ENCODE measurements at places on chromosomes 6 and 20.

- no peak for DNase-seq
Measured at GRCh38 chr6:25220857-25221256, 58.3 kb upstream of the CARMIL1 start.

- DNase-seq: peak; percentile 27
Measured at GRCh38 chr6:2129182-2129621, 116.2 kb downstream of the GMDS start.

GRCh38 chr6:99334526-99335127 is 14.8 kb downstream of the FAXC start:
- DNase-seq: peak; percentile 42

DNA sequence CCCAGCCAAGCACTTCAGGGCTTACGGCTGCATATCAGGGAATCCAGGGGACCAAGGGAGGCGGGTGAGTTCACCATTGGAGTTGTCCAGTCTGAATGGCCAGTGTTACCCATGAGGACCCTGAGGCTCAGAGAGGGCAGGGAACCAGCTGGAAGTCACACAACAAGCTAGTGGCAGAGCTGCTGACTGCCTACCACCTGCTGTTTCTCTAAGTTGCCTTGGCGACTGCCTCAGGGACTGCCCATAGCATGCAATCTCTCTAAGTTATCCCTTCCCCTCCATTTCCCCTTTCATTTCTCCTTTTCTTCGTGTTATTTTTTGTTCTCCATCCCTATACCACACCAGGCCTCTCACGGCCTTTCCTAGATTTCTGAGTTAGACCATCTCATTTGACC is 71.8 kb upstream of the SIRPA start:
- no peak for DNase-seq

- DNase-seq: no peak
Measured at GRCh38 chr6:139612135-139612465, 237.7 kb upstream of the CITED2 start.

- no peak for DNase-seq
Measured at GRCh38 chr6:9131201-9131600, 695.9 kb upstream of the SLC35B3 start.

DNA sequence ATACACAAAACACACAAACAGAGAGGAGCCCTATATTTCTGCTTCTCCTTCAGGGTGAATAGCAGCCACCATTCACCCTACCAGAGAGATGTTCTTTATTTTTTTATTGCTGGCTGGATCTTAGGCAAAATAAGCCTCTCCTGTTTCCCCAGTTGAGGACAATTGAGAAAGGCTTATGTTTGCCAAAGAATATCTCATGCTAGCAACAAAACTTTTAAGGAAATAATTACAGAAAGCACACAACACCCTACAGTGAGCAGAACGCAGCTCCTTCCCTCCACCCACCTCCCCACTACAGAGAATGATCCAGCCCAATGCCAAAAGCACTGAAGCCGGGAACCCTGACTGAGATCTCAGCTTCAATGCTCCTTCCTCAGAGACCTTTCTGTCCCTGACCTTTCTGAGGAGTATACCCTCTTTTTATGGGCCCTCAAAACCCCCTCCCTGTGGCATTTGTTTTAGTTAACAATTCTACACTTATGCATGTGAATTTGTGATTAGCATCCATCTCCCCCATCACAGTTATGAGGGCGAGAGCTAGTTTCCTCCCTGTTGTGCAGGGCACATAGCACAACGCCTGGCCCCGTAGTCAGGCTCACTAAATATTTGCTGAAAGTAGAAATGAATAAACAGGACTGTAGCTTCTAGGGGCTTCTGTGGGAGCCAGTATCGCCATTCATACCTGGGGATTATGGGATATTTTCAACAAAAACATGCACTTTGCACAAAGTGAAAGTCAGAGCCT is 491.6 kb upstream of the CDH4 start:
- no peak for DNase-seq

DNA sequence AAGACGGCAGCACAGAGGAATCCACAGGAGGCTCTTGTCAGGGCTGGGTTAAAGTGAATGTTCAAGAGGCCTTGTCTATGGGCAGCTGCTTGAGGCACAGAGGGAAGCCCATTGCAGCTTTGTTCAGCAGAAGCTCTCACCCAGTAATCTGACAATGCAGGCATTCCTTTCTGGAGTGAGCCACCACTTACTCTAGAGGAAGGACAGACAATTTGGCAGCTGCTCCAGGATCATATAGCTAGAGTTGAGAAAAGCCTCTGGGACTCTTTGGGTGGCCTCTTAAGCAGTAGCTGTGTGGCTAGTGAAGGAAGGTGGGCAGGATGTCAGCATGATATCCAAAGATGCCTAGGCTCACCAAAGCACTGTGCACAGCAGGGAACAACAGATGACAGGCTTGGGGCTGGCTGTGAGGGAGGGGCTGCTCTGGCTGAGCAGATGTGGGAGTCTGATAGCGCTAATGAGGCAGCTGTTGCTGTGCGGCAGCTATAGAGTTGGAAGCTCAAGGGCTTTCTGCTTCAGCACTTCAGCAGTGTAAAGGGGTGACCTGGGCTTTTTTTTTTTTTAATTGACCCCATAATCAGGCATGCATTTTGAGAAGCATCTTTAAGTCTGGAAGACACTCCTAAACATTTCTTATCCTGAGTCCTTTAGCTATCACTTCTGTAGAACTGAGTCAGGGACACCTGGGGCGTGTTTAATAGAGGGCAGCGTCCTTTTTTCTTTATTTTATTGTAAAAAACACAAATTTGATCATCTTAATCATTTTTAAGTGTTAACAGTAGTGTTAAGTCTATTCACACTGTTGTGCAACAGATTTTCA is 27.2 kb downstream of the CMTR1 start:
- no peak for DNase-seq

- no peak for DNase-seq
Measured at GRCh38 chr20:430091-430999, 22.2 kb downstream of the RBCK1 start.

DNA sequence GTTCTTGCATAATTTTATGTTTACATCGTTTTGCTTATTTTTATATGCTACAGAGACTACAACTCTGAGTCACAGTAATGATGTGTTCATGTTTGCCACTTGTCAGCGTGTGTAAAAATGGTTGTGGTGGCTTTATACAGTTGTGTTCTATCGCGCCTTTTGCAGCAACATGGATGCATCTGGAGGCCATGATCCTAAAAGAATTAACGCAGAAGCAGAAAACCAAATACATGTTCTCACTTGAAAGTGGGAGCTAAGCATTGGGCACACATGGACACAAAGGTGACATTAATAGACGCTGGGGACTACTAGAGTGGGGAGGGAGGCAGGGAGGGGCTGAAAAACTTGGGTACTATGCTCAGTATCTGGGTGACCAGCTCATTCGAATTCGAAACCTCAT is 996 bp upstream of the SEC23B start:
- no peak for DNase-seq

DNA sequence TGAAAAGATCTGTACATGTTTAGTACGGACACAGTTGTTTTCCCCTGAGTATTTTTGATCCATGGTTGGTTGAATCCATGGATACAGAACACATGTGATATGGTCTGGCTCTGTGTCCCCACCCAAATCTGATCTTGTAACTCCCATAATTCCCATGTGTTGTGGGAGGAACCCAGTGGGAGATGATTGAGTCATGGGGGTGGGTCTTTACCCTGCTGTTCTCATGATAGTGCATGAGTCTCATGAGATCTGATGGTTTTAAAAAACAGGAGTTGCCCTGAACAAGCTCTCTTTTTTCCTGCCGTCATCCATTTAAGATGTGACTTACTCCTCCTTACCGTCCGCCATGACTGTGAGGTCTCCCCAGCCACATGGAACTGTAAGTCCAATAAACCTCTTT is 139.2 kb downstream of the CDKAL1 start:
- no peak for DNase-seq

DNA sequence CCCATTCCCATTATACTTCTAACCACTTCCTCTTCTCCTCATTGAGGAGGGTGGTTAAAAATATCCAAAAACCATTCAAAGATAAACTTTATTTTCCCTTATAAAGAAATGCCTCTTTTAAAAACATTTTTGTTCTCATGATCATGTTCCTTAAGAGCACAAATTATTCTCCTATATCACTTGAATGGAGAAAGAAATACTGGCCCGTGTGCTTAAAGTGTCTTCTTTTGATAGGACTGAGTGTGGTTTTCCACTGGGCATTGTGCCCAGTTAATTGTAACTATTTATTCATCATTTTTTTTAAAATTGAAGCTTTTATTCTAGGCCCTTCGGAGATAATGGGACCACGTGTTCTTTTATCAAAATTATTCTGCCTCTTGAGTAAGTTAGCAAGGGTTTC is 871.5 kb downstream of the QKI start:
- no peak for DNase-seq

GRCh38 chr20:44594730-44595129 is 12.4 kb downstream of the PKIG start:
- no peak for DNase-seq

DNA sequence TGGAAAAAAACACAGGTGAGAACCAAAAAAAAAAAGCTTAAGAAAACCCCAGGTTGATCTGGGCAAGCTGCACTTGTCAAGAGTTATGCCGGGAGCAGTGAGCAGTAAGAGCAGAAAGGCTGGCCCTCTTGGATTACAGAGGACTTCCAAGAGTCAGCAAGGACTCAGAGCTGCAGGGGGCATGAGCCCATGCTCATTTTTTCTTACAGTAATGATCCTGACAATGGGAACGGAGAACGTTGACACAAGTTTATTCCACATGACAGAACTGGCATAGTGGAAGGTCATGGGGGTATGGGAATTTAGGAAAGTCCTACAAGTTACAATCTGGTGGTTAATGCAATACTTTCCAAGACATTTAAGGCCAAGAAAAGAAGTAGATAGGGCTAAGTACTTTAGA is 256.6 kb downstream of the GMDS start:
- DNase-seq: no peak

DNA sequence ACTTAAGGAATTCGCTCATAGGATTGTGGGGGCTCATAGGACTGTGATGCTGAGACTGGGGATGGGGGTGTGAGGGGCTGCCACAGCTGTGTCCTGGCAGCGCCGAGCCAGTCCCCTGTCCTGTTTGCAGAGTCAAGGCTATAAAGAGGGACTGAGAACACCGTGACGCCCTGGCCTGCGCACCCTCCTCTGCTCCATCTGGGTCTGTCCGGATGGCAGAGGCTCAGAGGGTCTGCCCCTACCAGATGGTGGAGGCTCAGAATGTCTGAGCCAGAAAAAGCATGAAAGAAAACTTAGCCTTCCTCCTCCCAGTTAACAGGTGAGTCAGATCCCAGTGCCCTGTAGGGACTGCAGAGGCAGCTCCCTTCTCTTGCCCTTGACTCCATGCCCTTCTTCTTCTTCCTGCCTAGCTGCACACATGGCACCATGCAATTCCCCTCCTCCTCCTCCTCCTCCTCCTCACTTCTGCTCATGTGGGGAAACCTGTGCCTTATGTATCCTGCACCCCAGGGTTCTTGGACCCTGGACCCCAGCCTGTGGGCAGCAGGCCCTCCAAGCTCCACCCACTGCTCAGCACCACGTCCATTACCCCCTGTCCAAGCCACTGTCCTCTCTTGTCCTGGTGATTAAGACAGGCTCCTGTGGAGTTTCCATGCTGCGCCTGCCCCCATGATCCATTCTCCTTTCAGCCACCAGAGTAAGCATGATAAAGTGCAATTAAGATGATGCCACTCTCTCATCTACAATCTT is 410.0 kb upstream of the SULF2 start:
- DNase-seq: no peak

GRCh38 chr20:44886266-44886651 is 754 bp downstream of the YWHAB start:
- DNase-seq: no peak

GRCh38 chr20:23832775-23833513 is 6.4 kb upstream of the CST2 start:
- no peak for DNase-seq

All from small intestine (tissue), 16 donors.